ENCODE measurements at places on chromosomes 11 and 22.

GRCh38 chr22:39298241-39298987, 21.0 kb downstream of the RPL3 start:
- DNase-seq: no peak

DNA sequence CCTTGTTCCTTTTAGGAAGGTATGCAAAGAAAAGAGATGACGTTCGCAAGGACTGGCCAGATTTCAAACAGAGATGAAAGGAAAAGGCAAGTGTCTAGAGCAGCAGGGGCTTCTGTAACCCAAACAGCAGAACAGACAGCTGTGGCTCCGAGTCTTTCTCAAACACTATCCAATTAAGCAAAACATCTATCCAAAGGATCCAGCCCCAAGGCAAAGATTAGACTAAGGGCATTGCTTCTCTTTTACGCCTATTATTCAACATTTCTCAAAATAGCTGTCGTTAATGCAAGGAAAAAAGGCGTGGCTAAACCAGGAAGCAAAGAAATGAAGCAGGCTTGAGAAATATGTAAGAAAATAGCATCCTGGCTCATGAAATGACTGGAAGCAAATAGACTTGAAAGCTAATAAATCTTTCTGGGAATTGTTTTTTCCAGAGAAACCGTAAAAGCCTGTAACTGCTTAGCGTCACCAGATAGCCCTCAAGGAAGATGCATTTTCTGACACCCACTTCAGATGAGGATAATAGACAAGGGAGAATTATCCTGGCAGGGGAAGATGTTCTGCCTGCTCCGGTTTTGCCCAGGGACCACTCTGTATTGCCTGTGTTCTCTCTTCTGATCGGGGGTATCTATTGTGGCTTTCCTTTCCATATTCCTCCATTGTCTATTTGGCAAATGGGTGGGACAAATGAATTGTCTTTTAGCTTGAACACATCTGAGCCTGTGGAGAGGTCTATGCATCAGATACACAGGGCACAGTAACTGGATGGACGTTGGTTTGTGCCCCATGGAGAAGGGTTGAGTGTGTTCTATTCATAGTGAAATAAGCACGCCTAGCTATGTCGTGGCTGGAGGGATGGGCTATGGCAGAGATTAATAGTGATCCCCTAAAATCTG, 20.2 kb downstream of the C11orf96 start:
- DNase-seq: no peak

- DNase-seq: no peak
These were observed 72.7 kb downstream of the BRD1 start for GRCh38 chr22:49754696-49755630.

DNA sequence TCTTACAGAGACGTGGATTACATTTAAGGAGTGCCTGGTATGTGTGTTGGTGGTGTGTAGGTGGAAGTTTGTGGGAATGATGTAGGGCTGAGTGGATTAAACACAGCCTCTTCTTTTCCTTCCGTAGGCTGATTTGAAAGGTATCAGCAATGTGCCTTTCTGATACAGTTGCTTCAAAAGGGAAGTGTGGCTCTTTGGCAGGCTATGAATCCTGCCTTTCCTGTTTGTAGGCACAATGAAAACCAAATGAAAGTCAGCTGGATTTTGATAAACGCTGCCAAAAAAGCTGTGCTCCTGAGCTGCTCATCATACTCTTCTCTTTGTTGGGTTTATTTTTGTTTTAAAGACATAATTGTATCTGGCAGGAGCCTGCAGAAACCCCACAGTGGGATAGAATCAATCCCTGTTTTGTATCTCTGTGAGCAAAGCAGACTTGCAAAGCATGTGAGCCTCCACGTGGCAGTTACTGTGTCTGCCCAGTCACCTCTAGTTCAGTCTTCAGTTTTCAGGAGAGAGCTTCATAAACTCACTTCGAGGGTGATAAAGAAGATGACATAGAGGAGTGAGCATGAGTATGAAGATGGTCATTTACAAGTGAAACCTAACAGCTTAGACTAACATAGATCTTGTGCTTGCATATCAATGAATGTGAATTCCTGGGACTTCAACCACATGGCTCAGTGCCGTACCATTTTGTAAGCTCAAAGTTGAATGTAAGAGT, 655.7 kb upstream of the KIRREL3 start:
- no peak for DNase-seq

- DNase-seq: no peak
These were observed 50.7 kb downstream of the MICAL2 start for GRCh38 chr11:12161137-12161536.

- no peak for DNase-seq
These were observed 14.1 kb downstream of the RSF1 start for GRCh38 chr11:77806415-77806814.

DNA sequence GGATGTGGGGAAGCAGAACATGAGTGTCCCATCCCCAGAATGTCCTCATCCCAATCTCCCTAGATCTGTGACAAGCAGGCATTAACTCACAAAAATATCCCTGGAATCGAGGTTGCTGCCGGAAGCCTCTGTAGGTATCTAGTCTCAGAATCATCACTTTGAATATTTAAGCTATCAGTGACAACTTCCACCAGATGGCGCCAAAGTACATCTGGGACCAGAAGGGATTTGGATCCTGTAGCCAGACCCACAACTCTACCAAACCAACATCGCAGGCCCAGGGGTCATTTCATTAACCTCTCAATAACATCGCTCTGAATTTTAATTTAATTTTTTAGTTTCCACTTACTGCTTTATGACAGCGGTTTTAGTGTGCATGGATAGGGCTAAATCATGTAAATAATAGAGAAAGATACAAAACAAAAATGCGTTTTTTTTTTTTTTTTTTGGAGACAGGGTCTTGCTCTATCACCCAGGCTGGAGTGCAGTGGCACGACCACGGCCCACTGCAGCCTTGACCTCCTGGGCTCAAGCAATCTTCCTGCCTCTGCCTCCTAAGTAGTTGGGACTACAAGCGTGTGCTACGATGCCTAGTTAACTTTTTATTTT, 1.1 kb upstream of the EXT2 start:
- peak; percentile 59 for DNase-seq

DNA sequence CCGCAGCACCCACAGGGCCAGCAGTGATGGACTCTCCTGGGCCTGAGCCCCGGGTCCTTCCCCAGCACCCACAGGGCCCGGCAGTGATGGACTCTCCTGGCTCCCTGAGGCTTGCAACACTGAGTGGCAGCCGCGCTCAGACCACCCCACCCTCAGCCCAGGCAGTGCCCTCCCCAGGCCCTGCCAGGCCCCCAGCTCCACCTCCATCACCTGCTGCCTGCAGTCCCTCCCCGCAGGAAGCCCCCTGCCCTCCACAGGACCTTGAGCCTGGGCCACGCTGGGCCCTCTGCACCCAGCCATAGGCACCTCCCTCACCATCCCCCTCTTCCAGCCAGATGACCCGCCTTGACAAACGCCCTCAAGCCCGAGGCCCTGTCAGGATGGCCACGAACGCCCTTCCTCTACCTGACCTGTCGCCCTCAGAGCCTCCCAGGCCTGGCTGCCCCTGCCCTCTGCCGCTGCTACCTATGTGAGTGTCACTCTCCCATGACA, 11.4 kb downstream of the ALG12 start:
- DNase-seq: no peak

DNA sequence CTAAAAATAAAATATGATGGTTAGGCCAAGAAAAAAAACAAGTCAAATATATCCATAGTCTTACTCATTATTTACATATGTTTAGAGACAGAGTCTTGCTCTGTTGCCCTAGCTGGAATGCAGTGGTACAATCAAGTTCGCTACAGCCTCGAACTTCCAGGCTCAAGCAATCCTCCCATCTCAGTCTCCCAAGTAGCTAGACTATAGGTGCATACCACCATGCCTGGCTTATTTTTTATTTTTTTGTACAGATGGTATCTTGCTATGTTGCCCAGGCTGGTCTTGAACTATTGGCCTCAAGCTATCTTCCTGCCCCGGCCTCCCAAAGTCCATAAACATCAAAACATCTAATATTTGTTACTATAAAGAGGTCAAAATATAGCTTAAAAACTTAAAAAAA, 36.1 kb downstream of the C2CD3 start:
- no peak for DNase-seq

DNA sequence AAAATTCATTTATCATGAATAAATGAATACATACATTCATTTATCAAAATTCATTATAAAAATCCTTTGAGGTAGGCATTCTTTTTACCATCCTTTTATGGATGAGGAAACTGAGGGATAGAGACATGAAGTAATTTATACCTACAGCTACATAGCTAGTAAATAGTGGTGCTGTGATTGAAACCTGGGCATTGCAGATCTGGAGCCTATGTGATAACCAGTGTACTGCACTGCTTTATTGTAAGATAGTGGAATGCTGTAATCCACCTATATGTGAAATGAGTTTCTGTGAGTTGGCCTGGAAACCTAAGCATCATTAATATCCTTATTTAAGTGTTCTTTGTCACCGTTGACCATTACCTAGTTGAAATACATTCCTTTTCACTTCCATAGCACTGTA, 4.5 kb downstream of the QSER1 start:
- DNase-seq: no peak

DNA sequence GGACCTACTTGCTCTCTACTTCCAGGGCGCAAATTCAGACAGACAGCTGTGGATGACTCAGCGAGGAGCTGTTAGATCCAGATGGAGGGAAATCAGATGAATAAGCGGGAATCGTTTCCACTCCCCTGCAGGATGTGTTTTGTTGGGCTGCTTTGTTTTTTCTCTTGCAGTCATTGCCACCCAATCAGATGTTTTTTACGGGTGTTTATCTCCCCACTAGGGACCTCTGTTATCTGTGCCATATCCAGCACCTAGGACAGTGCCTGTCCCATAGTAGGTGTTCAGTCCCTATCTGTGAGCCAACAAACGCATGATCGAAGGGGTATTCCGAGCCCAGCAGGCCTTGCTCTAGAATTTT, 51.1 kb upstream of the PARVG start:
- no peak for DNase-seq

DNA sequence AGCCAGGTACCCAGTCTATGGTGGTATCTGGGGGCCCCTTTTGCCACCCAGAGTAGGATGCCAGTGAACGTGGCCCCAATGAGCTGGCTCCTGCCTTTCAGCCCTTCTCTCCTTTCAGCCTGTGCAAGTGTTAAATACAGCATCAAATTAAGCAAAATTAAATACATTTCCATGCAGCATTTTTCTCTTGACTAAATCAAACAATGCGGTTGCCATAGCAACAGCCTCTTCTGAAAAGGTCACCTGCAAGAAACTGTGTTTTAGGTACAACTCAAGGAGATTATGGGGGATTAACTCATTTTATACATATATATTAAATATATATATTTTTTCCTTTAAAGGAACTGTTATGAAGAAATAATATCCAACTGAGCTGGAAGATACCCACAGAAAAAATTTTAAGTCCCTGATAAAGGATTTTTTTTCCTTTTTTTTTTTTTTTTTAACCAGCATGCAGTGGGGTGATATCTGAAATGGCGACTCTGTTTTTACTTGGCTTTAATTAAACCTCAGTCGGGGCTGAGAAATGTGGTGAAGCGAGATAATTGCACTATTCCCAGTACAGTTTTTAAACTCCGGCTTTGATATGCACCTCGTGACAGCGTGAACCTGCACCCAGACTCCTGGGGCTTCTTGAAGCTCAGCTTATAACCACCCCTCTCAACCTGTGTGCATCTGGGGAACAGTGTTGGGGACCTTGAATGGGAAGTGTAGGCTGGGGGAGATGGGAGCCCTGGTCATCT, 115.3 kb downstream of the PKNOX2 start:
- no peak for DNase-seq

- no peak for DNase-seq
These were observed 38.3 kb downstream of the PC start for GRCh38 chr11:66919923-66920322.

DNA sequence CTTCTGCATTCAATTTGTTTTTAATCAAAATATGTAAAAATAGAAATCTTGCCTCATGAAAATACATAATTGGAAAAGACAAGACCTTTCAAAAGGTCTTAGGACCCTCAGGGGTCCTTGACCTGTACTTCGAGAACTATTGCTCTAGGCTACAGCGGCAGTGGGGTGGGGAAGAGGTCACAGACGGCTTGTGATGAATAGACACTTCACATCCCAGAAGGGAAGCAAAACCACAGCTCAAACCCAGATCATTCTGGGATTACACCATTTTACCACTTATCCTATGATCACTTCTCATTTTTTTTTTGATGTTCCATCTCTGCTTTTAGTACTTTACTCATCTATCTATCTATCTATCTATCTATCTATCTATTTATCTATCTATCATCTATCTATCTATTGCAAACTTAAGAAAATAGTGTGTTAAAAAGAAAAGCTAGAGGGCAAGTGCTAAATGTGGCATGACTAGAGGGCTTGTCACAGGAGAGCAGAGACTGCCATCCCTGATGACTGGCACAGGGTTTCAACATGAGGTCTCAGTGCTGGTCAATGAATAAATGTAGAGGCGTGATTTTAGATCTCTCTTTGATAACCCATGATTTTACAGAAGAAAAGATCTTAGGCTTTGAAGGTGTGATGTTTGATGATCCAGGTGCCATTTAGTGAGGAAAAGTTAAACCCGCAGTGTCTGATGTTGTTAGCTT, 37.1 kb downstream of the RNF141 start:
- no peak for DNase-seq

DNA sequence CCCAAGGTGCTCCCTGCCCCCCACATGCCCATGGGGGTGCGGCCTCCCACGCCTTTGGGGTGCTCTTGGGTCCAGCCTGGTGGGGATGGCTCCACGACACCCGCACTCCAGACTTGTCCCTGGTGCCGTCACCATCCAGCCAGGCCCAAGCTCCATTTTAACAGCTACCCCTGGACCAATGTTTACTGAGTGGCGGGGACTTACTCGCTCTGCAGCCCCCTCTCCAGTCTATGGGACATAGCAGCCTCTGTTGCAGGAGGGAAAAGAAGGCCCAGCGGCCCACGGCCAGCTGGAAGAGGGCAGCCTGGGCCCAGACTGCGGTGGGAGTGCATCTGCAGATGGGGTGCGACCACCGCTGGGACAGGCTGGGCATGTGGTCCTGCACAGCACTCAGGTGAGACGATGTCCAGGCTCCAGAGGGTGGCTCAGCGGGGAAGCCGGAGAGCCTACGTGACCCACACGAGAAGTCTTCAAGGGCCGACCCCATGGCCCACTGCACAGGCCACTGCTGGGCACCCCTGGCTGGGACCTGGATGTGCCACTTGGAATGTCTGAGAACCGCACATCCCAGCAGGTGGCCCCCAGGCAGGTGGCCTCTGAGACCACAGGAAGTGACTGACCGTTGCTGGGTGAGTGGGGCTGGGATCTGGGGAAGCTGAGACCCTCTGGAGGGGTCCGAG, 18.1 kb downstream of the IL17REL start:
- DNase-seq: no peak

DNA sequence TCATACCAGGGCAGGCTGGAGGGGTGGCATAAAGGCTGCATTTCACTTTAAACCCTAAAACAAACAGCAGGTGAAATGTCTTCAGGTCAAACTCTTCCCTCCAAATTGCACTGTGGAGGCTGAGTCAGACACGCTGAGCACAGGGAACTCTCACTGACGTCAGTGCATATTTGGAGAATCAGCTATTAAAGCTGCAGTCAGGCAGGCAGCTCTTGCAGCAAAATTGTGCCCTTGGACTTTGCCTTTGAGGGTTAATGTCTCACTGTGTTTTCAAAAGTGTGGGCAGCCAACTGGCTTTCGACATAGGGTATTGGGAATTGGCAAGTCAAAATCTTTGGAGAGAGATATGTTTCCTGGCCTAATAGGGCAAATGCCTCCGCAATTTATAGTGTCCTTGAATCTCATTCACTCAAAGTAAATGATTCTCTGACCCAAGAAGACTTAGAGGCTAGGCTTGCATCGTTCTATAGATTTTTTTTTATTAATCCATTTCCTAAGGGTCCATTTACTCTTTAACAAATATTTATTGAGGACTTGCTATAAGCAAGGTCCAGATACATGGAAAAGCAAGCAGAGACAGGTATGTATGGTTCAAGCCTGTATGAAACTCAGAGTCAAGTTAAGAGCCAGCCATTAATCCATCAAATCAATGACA, 27.7 kb upstream of the SMCO4 start:
- DNase-seq: no peak
